ENCODE measurements at places on chromosomes 2 and 18. TPM values are rescaled to one million over a fixed set of nuclear protein-coding genes. Genes with fewer than 3 reads are reported as not detected.
A peak's percentile ranks its signal among the peaks of the same experiment; 100 is the strongest.

DNA sequence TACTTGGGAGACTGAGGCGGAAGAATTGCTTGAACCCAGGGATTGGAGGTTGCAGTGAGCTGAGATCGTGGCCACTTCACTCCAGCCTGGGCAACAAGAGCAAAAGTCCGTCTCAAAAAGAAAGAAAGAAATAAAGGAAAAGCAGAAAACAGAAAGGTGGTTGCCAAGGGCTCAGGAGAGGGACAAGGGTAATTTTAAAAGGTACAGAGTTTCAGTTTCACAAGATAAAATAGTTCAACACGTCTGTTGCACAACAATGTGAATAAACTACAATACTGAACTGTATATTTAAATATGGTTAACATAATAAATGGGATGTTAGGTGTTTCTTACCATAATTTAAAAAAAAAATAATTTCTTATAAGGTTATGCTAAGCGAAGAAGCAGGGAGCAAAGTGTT is 12.9 kb downstream of the RPS27A start:
- DNase-seq: no peak

The RNF144A gene
- 15.9 TPM for total RNA-seq

The TMEM237 gene
- total RNA-seq: 39.7 TPM

The IL36G gene
- not detected for total RNA-seq

DNA sequence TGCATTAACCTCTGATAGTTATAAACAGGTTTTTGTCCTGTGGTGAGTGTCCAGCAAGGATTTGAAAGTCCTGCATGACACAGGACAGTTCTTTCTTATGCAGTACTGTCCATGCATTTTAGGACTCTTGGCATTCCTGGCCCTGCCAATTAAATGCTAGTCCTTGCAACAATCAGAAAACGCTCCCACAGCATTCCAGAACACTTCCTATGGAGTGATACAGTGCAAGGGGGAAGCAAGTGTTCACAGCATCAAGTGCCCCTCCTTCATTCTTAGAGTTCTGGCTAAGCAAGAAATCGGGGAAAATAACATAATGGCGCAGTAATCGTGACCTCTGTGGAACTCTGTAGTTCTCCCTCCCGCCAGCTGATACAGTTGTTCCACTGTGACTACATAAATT is 62.9 kb downstream of the ARHGAP28 start:
- DNase-seq: no peak

DNA sequence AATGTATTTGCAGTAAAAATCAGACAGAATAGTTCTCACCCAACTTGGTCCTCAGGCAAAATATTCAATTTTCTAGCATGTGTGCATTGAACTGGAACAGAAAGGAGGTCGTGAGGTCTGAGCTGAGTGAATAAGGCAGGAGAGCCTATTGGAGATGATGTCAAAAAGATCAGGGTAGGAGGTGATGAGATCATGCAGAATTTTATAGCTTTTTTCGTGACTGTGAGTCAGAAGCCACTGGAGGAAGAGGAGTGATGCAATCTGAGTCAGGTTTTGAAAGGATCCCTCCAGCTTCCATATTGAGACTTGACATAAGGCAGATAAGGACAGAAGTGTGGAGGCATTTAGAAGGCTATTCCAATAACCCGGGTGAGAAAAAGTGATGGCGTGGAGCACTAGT is 299.5 kb upstream of the SOX11 start:
- no peak for DNase-seq

DNA sequence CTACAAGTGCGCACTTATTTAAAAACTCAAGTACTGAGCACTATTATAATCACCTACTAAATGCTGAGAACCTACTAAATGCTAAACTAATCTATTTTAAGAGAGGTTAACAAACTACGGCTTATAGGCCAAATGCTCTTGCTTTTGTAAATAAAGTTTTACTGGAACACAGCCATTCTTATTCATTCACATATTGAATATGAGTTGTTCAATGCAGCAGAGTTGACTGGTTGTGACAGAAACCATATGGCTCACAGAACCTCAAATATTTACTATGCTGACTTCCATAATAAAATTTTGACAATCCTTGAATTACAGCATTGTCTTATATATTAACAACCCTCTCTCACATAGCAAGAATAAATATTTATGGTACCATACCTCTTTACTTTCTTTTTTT is 103.2 kb downstream of the ZNF521 start:
- no peak for DNase-seq

GRCh38 chr2:226756131-226756530 is 43.5 kb downstream of the IRS1 start:
- no peak for DNase-seq

DNA sequence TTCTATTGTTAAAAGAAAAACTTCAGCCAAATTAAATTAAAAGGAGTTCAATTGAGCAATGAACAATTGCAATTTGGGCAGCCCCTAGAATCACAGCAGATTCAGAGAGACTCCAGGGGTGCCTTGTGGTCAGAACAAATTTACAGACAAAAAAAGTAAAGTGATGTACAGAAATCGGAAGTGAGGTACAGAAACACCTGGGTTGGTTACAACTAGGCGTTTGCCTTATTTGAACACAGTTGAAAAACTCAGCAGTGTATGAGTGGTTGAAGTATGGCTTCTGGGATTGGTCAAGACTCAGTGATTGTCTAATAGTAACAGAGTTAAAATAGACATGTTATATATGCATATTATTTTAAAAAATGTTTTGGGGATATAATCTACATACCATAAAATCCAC is 98.5 kb upstream of the ZSWIM2 start:
- DNase-seq: no peak

- DNase-seq: no peak
Observed at GRCh38 chr2:88615822-88616221, 11.4 kb downstream of the EIF2AK3 start.

DNA sequence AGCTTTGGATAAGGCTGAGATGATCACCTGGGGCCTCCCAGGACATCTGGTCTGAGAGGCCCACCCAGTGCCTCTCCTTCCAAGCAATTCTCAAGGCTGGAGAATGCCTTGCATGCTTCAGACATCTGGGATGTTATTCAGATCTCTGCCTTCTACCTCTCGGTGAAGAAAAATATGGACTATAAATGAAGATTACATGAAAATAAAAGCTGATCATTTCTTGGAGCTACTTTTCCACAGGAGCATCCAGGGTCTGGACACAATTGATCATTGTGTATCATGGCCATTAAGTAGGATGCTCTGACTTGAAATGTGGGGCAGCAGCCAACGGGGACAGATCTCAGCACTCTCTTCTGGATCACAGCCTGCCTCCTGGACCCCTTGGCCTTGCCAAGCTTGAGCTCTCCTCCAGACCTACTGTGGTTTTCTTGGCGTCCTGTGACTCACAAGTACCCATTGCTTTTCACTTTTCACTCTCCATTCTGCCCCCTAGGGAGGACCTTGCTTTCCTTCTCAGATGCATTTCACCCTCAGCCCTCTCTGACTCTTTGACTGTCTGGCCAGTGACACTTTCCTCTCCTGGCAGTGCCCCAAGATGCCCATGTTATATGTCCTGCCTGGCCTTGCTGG is 203.1 kb downstream of the INSIG2 start:
- no peak for DNase-seq

The UGT1A5 gene
- not detected for total RNA-seq

The NAT8 gene
- total RNA-seq: not detected

DNA sequence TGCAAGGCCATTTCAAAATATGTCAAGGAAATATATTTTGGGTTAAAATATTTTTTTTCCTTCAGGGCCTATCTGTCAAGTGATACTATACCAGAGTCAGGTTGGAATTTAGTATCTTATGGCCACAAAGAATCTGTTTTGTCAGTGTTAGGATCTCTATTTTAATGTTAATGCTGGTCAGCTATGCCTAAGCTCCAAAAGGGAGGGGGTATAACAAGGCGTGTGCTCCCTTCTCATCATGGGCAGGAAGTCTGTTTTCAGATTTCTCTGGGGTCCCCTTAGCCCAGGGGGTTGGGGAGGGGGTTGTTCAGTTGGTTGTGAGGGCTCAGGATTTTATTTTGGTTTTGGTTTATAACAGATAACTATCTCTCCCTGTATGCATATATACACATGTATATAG is 126.4 kb downstream of the TMEM163 start:
- DNase-seq: no peak

DNA sequence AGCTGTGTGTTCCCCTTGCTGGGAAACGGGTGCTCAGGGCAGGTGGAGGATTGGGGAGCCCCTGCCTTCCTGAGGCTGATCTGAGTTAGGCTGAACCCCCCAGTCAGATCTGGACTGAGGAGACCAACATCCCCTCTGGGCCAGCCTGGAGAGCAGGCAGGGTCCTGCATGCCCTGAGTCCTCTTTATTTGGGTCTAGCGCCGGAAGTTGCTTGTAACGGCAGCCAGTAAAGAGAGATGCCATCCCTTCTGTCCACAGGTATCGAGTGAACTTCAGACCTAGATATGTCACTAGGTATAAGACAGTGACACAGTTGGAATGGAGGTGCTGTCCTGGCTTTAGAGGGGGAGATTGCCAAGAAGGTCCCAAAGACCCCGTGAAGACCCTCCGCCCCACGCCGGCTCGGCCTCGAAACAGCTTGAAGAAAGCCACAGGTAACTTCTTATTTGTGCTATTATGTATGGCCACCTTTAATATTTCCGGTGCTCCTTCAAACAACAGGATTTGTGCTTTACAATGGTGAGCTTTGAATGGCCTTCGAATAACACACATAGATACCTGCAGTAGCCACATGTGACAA is 38.0 kb downstream of the EMILIN2 start:
- DNase-seq: no peak

The UGT1A8 gene
- 0.09 TPM for total RNA-seq

DNA sequence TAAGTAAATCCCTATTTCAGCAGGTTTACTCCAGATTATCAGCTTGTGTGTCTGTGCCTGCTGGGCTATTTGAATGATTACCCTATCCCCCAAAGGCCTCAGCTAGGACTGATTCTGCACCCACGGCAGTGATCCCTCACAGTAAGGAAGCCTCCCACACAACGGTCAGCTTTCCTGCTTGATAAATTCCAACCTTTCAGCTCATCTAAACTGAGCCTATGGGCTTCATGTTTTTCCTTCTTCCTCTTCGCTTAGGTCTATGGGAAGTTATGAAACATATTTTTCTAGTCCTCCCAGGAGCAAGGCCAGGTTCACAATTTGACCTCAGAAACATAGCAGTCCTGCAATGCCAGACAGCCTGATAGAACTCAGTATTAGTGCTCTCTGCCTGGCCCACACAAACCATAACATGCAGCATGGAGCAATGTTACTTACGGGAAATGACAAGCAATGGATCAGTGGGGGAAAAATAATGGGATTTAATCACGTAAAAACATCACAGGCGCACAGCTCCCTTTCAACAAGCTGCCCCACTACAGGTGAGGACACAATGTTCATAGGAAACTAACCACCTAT is 170.9 kb downstream of the ZNF521 start:
- peak; percentile 45 for DNase-seq

DNA sequence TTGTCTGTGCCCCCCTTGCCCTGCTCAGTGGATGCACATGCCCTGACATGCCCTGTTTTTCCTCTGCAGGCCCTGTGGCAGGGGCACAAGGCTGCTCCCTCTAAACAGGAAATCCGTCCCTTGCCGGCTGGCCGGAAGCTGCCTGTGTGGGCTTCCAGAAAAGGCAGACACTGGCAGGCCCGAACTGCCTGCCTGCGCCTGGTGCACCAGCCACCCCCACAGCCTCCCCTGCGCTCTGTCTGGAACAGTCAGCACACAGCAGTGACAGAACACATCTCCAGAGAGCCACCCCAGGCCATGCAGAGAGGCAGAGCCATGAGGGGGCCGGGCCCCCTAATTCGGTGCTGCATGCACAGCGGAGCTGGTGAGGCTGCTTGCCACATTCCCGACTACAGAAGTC is 33.5 kb downstream of the LOXHD1 start:
- DNase-seq: no peak

Measured in endodermal cell (in vitro differentiated cells).